H7 (cell line): ENCODE measurements at places on chromosomes 1 and 21. TPM values are rescaled to one million over a fixed set of nuclear protein-coding genes. Genes with fewer than 3 reads are reported as not detected.

Gene NLRP3
- total RNA-seq, result 0.55 and 1.4 TPM in 2 replicates

Gene TGFBR3
- total RNA-seq, result 2.3 and 2.4 TPM in 2 replicates

DNA sequence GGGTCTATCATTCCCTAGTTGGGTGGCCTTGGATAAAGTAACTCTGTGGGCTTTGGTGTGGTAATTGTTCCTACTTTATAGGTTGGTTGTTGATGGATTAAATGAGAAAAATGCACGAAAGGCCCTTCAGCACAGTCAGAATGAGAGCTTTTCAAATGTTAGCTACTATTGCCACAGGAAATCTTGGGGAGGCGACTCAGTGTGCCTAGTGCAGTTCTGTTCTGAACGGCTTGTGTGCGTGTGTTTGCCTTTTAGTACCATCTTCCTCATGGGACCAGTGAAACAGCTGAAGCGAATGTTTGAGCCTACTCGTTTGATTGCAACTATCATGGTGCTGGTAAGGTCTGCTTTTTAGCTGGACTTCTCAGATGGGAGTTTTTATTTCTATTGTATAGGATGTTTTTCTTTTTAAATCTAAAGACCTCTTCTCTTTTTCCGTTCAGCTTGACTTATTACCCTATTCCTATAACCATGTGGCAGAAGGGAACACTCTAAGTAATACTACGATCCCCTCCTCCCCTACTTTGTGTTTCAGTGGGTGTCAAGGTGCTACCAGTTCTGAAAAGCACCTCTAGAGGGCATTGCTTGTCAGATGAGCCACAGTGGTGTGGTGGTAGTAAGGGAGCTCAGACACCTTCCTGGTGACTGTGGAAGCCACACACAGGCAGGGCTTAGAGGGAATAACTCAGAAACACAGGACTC, 9.2 kb downstream of the SFT2D2 start:
- DNase-seq, result peak; percentile 77

GRCh38 chr1:77459881-77460280, 178.1 kb downstream of the AK5 start:
- DNase-seq, result no peak

GRCh38 chr1:4033713-4034112, 133.6 kb upstream of the C1orf174 start:
- DNase-seq, result peak; percentile 76

Gene A3GALT2
- total RNA-seq, result not detected in 2 replicates

GRCh38 chr21:27306206-27306605, 339.3 kb upstream of the ADAMTS5 start:
- no peak for DNase-seq

DNA sequence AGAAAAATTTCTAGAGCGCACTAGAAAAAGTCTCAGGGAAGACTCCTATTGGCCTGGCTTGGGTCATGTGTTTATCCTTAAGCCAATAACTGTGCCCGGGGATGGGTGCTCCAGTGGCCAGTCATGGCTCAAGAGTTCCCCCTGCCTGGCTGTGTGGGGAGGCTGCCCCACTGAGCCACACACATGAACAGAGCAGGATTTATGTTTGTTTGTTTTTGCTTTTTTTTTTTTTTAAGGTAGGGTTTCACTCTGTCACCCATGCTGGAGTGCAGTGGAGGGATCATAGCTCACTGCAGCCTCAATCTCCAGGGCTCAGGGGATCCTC, 21.8 kb downstream of the EDN2 start:
- DNase-seq, result no peak

Gene CRP
- not detected in 2 replicates for total RNA-seq
